ENCODE measurements at places on chromosomes 12 and 14.

DNA sequence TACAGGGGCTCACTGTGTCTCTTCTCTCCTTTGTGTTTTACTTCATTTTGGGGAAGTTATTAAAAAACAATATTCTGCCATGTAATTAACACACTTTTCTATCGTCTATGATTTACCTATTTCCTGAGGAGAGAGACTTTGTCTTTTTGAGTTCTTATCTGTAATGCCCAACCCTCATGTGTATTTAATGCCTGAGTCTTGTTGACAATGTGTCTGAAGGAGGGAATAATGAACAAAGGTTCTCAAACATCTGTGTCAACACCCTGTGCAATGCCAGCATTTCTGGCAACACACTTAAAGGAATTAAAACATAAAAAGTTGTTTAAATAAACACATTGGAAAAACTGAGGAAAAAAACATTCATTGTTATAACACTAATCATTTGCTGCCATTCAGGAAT, 147.1 kb downstream of the SLC15A5 start:
- DNase-seq = no peak

GRCh38 chr14:90839024-90839888, 23.0 kb upstream of the TTC7B start:
- DNase-seq = no peak

- DNase-seq = no peak
Observed at GRCh38 chr12:6204533-6205143, 4.4 kb downstream of the CD9 start.

DNA sequence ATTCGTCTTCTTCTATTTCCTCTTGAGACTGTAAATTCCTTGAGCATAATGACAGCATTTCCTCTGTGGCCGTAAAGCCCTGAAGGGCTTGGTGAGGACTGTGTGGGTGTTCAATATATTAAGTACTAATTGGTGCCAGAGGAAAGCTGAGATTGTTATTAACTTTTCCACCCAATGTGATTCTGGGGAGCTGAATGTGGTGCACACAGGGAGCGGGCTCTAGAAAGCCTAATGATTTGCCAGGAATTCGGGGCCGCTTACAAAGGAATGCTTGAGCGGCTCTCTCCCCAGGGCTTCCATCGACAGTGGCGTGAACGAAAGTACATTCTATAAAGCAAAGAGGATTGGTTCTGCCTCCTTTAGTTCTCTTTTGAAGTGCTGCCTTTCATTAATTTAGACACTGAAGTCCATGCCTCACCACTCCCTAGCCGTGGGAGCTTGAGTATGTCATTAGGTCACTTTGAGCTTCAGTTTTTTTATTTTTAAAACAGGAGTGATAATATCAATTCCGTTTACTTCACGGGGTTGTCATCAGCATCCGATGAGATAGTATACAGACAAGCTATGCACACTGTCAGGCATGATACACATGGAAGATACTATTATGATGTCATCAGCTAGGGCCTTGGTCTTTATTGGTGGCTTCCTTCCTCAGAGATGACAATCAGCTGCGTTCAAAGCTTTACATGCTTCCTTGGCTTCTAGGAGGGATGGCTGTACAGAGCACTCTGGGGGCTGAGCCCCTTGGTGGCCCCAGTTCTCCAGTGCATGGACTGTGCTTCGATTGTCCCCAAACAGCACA, 11.0 kb upstream of the GSG1 start:
- DNase-seq = no peak

DNA sequence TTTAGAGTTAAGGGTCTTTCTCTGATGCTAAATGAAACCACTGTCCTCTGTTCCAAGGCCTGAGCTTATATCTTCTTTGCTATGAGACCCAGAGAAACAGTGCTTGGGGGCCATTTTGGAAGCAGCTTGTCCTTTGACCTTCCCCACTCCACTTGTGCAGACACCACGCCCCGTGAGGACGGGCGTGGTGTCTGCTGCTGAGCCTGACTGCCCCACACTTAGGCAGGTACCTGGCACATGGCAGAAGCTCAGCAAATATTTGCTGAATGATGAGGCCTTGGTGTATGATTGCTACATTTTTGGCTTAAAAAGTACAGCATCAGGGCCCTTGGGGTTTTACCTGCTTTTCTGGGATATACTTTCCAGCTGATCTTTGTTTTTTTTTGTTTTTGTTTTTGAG, 69.9 kb downstream of the RASSF3 start:
- DNase-seq = no peak

GRCh38 chr14:85195872-85196477, 334.0 kb upstream of the FLRT2 start:
- DNase-seq = no peak

- no peak for DNase-seq
Observed at GRCh38 chr14:75427126-75427481, 718 bp upstream of the JDP2 start.

DNA sequence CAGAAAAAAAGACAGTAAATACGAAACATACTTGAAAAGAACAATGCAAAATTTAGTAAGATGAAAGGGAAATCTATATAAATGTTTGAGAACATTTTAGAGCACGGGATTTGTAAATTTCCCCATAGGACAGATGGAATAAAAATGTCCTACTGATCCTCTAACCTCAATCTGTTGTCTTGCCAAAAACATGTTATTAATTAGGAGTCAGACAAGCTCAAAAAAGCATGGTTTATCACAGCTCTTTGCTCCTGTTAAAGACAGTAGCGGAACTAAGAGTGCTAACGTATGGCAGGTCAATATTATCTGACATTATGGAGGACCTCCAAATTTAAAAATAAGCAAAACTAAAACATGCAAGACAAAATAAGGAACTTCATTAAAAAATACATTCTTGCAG, 12.9 kb downstream of the GMFB start:
- no peak for DNase-seq

- DNase-seq = no peak
Observed at GRCh38 chr12:57853864-57854556, 7.5 kb upstream of the CTDSP2 start.

GRCh38 chr14:85409481-85410210, 120.3 kb upstream of the FLRT2 start:
- no peak for DNase-seq

Measured in activated T-cell treated with anti-CD3 and anti-CD28 coated beads, Interleukin-2, amount 50 U/mL, for 72 hours (primary cell).